ENCODE measurements at places on chromosomes 3 and 15.

DNA sequence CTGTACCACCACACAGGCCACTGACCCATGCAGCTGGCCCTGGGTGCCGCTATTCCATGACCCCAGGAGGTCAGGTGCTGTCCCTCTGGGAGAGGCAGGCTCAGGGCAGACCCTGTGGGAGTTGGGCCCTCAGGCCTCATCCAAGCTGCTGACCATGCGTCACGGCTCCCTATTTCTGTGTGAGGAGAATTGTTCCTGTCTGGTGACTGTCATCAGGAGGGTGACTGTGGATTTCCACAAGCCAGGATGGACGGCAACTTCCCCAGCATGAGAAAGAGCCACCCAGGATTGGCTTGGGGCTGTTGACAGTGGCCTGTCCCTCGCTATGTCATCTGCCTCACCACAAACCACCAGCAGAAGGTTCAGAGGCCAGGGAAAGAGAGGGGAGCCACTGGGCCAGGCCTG lies 41.4 kb downstream of the ZDHHC19 start:
- no peaks in the 10 kb centered on the region for H3K27me3 ChIP-seq
- no peak overlapping the region for H3K27ac ChIP-seq
- no peak overlapping the region for H3K4me3 ChIP-seq
- no peaks in the 10 kb centered on the region for H3K36me3 ChIP-seq

DNA sequence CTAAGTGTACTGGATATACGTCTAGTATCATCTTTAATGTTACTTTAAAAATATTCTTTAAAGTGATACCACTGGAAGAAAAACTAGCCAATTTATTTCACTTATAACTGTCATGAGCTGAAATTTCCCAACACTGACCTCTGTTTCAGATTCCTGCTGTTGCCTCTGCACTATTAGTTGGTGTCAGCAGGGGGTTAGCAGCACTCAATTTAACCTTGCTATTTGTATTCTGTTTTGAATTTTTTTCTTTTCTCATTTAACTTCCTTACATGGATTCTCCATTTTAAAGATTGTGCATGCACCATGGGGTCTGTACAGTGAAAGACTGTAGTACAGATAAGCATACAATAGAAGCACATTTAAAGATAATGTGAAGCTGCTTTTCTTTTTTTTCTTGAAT lies 169.2 kb downstream of the UBE2E2 start:
- no peaks in the 10 kb centered on the region for H3K36me3 ChIP-seq
- no peaks in the 10 kb centered on the region for H3K27me3 ChIP-seq
- H3K4me1 ChIP-seq: no peaks in the 10 kb centered on the region
- H3K27ac ChIP-seq: no peak overlapping the region
- no peak overlapping the region for H3K4me3 ChIP-seq
- no peak for DNase-seq

GRCh38 chr3:37963016-37963415 lies 27.6 kb upstream of the VILL start:
- H3K4me3 ChIP-seq: no peak overlapping the region
- no peaks in the 10 kb centered on the region for H3K27me3 ChIP-seq
- peak overlapping the region; percentile 78 for H3K27ac ChIP-seq
- H3K36me3 ChIP-seq: no peaks in the 10 kb centered on the region

DNA sequence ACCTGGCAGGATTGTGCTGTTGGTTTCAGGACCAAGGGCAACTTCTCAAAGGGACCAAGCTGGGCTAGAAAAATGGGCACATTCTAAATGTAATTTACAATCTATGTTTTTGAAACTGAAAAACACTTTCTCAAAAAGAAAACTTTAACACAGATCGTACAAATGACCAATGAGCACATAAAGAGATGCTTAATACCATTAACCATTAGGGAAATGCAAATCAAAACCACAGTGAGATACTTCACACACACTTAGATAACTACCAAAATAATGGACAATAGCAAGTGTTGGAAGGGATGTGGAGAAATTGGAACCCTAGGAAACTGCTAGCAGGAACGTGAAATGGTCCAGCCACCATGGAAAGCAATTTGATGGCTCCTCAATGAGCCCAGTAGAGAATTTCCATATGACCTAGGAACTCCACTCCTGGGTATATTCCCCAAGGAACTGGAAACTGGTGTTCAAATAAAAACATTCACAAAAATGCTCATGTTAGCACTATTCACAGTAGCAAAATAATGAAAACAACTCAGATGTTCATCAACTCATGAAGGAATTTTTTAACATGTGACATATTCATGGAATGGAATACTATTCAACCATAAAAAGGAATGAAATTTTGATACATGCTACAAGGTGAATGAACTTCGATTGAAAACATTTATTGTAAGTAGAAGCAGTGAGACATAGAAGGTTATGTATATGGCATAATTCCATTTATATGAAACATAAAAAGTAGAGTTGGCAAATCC lies 288.3 kb upstream of the NR2F2 start:
- H3K27ac ChIP-seq: no peak overlapping the region
- no peaks in the 10 kb centered on the region for H3K27me3 ChIP-seq
- no peak for DNase-seq
- no peaks in the 10 kb centered on the region for H3K36me3 ChIP-seq
- no peaks in the 10 kb centered on the region for H3K4me1 ChIP-seq

DNA sequence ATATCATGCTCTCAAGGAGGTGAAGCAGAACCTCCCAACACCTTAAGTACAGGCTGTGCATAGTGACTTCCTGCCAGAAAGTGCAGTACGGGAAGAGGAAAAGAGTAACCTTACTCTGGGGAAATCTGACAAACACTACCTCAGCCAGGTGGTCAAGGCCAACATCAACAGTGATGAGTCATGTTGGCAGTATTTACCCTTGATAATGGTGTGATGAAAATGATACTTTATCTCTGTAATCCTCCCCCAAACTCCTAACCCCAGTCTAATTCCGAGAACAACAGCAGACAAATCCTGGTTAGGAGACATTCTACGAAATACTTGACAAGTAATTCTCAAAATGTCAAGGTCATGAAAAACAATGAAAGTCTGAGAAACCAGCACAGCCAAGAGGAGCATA lies 26.5 kb downstream of the ANKDD1A start:
- no peak overlapping the region for H3K4me3 ChIP-seq
- no peak overlapping the region for H3K27ac ChIP-seq
- no peaks in the 10 kb centered on the region for H3K27me3 ChIP-seq

DNA sequence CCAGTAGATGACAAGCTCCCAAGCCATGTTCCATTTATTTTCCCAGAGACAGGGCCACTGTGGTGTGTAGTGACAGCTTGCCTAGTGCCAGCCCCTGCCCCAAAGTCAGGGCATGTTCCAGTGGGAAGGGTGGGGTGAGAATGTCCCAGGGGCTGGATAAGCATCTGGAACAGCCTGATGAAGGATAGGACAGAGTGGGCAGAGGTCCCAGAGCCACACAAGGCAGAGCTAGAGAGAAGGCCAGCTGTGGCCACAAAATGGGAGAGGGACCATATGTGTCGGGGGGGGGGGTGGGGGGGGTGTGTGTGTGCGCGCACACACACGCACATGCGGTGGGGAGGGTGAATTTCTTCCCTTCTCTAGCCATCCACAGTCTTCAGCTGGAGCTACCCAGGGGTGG lies 27.0 kb upstream of the TSPAN3 start:
- no peak for DNase-seq
- H3K4me1 ChIP-seq: no peaks in the 10 kb centered on the region
- no peak overlapping the region for H3K27ac ChIP-seq
- H3K4me3 ChIP-seq: no peak overlapping the region
- no peaks in the 10 kb centered on the region for H3K36me3 ChIP-seq

DNA sequence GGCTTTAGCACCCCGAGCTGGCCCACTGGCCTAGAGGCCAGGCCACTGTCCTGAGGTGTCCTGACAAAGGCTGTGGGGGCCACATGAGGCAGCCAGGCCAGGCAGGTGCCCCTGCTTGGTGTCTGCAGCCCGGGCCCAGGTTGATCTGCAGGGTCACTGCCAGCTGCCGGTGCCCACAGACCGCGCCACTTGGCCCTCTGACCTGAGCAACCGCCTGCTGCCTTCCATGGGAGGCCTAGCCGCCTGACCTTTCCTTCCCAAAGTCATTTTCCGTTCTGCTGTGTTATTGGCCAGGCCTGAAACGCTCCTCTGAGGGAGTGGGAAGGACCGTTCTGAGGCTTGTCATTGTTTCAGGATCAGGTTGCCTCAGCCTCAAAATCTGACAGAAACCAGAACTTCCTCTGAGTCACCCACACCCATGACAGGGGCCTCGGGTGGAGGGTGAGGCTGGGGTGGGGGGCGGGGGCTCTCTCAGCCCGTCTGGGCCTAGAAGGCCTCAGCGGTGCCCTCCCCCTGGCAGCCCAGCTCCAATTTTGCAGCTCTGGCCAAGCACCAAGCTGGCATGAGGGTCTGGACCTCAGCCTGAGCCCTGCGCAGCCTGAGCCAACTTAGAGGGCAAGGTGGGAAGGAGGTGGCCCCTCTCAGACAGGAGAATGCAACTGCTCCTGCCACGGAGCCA lies 140.7 kb upstream of the MEF2A start:
- H3K27ac ChIP-seq: peak overlapping the region; percentile 58
- H3K27me3 ChIP-seq: no peaks in the 10 kb centered on the region
- no peaks in the 10 kb centered on the region for H3K36me3 ChIP-seq
- DNase-seq: no peak
- H3K4me1 ChIP-seq: peaks cover 7% of the 10 kb centered on the region

- H3K4me1 ChIP-seq: no peaks in the 10 kb centered on the region
- no peaks in the 10 kb centered on the region for H3K36me3 ChIP-seq
- DNase-seq: no peak
- H3K27ac ChIP-seq: no peak overlapping the region
- no peak overlapping the region for H3K4me3 ChIP-seq
- no peaks in the 10 kb centered on the region for H3K27me3 ChIP-seq
Observed at GRCh38 chr15:35329521-35329961, 216.4 kb downstream of the DPH6 start.

GRCh38 chr3:186109897-186110803 lies 1.3 kb upstream of the ETV5 start:
- H3K4me1 ChIP-seq: peaks cover 46% of the 10 kb centered on the region
- no peaks in the 10 kb centered on the region for H3K36me3 ChIP-seq
- H3K27ac ChIP-seq: peak overlapping the region; percentile 72
- DNase-seq: no peak

DNA sequence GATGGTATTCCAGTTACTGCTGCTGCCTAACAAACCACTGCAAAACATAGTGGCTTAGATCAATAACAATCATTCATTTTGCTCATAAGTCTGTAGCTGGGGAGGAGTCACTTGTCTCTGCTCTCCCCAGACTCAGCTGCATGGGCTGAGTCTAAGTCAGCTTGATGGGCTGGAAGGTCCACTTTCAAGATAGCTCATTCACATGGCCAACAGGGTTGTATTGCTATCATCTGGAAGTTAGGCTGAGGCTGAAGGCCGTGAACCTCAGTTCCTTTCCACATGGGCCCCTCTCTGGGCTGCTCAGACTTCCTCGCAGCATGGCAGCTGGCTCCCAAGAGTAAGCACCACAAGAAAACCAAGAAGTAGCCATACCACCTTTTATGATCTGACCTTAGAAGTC lies 28.7 kb upstream of the BFSP2 start:
- no peak overlapping the region for H3K27ac ChIP-seq
- no peaks in the 10 kb centered on the region for H3K4me1 ChIP-seq
- H3K4me3 ChIP-seq: no peak overlapping the region
- H3K36me3 ChIP-seq: no peaks in the 10 kb centered on the region
- H3K27me3 ChIP-seq: no peaks in the 10 kb centered on the region
- DNase-seq: no peak

DNA sequence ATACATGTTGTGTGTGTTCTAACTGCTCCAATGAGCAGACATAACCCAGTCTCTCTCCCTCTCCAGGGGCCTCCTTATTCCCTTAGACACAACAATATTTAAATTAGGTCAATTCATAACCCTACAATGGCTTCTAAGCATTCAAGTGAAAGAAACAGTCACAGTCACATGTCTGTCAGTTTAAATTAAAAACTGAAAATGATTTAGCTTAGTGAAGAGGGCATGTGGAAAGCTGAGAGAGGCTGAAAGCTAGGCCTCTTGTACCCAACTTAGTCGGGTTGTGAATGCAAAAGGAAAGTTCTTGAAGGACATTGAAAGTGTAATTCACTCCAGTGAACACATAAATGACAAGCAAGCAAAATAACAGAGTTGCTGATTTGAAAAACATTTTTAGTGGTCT lies 1519.6 kb downstream of the OTOL1 start:
- H3K4me3 ChIP-seq: no peak overlapping the region
- H3K36me3 ChIP-seq: no peaks in the 10 kb centered on the region
- H3K27me3 ChIP-seq: no peaks in the 10 kb centered on the region

GRCh38 chr15:62465173-62465572 lies 300.1 kb upstream of the C2CD4B start:
- peaks cover 4% of the 10 kb centered on the region for H3K4me1 ChIP-seq
- no peak overlapping the region for H3K4me3 ChIP-seq
- H3K27me3 ChIP-seq: no peaks in the 10 kb centered on the region

DNA sequence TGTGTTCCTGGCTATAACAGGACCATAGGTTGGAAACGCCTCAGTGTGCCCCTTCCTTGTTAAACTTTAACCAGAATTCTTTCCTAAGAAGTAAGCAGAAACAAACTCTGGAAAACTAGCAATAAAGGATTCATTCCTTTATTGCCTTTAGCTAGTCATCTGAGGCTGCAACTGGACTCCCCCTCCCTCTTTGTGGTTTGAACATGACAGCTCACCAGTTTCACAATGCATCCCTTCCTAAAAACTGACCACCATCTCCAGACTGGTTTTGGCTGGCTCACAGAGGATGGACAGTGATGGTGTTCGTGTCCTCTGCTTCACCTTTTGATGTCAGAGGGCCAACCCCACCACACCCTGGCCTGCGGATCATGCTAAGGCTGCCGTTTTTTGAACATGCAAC lies 27.9 kb upstream of the TGFBR2 start:
- no peak overlapping the region for H3K4me3 ChIP-seq
- peak; percentile 50 for DNase-seq
- no peaks in the 10 kb centered on the region for H3K27me3 ChIP-seq
- H3K27ac ChIP-seq: peak overlapping the region; percentile 60

DNA sequence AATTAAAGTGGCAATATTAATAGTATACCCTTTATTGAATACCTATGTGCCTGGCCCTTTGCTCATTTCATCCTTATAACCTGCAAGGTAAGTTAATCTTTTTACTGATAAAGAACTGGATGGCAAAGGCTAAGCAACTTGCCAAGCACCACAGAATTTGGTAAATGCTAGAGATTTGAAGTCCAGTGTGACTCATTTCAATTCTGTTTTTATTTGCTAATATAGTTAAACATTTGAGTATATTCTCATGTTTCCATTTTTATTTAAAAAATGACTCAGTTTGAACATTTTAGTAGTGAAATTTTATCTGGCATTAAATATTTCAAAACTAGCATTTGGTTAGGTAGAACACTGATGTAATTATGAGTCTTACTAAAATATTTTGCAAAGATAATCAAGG lies 11.3 kb downstream of the PFN2 start:
- no peaks in the 10 kb centered on the region for H3K36me3 ChIP-seq
- no peaks in the 10 kb centered on the region for H3K27me3 ChIP-seq
- peaks cover 18% of the 10 kb centered on the region for H3K4me1 ChIP-seq
- H3K4me3 ChIP-seq: no peak overlapping the region
- no peak for DNase-seq

- H3K27ac ChIP-seq: no peak overlapping the region
- no peaks in the 10 kb centered on the region for H3K4me1 ChIP-seq
- H3K36me3 ChIP-seq: no peaks in the 10 kb centered on the region
- no peak for DNase-seq
- no peak overlapping the region for H3K4me3 ChIP-seq
- H3K27me3 ChIP-seq: no peaks in the 10 kb centered on the region
Observed at GRCh38 chr3:88046766-88047165, 12.0 kb downstream of the CGGBP1 start.
